MV-4-11 (cell line): ENCODE measurements at places on chromosomes 2 and 18.

DNA sequence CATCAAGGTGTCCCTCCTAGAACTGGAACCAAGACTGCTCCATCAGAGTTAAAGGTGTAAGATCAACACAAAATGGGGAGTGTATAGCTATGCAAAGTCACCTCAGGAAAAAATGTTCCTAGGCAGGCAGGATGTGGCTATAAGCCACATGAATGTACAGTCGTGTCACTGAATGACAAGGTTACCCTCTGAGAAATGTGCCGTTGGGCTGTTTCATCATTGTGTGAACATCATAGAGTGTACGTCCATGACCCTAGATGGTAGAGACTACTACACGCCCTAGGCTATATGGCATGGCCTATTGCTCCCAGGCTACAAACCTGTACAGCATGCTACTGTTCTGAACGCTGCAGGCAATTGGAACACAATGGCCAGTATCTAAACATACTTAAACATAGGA lies 24.5 kb downstream of the TYMS start:
- no peak for DNase-seq

DNA sequence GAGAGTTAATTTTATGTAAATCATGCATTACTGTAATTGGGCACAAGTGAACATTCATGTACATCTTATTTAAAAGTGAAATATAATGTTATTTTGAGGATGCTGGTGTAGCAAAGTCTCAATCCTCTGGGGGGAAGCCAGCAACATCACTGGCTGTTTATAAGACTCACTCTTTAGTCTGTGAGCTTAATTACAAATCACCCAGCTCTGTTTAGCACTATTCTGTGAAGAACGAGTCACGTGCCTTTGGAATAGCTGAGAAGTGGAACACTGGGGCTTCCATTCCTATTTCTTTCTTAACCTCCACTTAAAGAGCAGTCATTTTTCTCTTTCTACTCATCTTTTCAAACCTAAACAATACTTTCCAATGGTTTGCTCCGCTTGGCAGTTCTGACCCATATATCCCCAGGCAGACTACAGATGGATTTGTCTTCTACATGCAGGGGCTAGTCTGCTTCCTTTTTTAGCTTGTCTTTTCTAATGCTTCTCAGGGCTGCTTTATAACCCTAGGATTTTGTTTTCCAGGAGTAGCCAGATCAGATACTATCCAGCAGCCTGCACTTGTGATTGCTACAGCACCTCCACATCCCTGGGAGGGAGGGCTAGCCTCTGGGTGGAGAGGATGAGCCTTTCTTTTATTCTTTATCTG lies 95.3 kb upstream of the CAVIN2 start:
- no peak for DNase-seq

DNA sequence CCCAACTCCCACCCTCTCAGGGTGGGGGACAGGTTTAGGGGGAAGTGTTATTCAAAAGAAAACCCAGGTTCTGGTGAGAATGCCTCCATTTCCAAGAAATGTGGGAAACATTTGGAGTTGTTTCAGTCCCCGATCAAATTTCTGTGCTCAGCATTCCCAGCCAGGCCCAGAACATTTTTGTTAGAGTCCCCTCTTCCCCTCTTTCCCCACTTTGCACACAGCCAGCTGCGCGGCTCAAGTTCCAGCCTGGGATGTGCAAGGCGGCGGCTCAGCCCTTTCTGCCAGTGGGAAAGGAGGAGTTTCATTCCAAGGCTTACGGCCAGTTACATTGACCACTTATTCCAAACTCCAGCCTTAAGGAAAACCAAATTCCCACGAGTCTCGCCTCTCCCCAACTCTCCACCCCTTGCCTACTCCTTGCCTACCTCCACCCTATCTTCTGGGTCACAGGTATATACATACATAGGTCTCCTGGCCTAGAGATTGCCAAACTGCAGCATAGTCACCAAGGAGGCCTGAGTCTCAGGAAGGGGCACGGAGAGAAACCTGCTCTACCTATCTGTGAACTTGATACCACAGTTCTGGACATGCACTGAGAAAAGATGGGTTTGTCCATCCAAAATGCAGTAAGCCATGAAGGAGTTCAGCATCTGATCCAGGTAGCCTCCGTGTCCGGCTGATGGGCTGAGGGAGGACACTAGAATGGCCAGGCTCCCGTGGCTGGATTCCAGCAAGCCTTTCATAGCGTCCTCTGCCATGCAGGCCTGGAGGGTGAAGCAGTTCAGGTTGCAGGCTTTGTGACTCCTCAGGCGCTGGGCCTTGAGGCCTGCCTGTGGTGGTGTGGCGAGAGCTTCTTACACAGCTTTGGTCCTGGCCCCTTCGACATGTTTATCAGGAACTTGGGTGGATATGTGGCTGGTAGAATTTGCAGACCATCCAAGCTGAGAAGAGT lies 154.5 kb downstream of the ZFP36L2 start:
- DNase-seq = no peak

- peak; percentile 82 for DNase-seq
These were observed 50.2 kb downstream of the SKA1 start for GRCh38 chr18:50424877-50425690.

DNA sequence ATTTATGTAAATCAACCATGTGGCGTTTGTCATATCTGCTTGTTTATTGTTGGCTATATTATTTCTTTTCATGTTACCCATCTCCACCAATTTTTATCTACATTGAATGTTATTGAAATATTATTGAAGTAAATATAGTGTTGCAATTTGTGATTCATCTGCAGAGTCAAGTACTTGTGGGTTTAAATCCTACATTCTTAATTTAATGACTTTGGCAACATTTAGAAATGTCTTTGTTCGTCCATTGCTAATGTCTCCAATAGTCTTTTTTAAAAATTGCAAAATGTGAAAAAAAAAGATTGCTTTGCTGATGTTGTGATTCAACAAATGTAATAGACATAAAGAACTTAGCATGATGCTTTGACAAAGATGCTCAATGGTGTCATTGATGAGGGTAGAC lies 1572.8 kb upstream of the PIK3C3 start:
- DNase-seq = no peak

- no peak for DNase-seq
These were observed 29.0 kb downstream of the RPL37A start for GRCh38 chr2:216527600-216527999.
